Cortex of kidney (tissue), 1 donor: ENCODE measurements at places on chromosomes 5 and 9.

DNA sequence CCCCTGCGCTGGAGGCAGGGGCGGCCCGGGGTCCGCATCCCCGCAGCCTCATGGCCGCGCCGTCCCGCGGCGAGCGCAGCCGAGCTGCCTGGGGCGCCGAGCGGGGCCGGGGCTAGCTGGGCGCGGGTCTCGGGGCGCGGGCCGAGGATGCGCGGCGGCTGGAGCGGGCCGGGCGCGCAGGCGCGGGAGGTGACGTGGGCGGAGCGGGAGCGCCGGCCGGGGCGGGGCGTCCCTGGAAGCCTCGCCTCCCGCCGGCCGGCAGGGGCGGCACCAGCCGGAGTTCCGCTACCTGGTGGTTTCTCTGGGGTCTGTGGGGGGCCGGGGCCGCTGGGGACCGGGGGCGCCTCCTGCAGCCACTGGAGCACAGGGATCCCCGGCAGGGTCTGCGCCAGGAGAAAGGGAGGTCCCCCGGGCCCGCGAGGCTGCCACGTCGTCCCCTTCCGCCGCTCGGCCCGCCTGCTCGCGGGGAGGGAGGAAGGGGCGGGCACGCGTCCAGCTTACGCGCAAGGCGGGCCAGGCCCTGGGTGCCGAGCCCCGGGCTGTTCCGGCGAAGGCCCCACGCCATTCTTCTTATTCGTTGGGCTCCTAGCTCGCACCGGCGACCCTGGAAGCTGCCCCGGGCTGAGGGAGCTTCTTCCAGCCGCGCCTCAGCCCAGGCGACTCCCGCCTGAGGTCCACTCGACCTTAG is at the start of gene LPCAT1:
Gene LPCAT1 (minus strand): TSS at position 168 of the 688 bp plus-strand sequence. CDS start 116 bp downstream, at position 52.
- DNase-seq: no peak

GRCh38 chr5:141934099-141934844 is 10.6 kb downstream of the DELE1 start:
- no peak for DNase-seq

DNA sequence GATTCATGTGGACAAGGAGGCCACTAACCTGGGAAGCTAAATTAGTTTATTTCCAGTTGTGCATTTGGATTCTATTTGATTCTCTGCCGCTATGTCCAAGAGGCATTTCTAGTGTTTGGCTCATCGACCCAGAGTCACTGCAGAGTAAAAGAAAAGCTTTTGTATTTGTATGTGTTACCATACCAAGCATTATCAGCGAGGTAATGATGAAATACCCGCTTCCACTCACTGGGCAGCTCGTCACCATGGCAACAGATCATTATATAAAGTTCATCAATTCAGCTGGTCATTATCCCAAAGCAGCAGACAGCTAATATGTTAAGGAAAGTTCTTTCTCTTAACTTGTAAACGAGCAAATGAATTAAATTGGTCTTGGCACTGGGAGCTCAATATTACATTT is 380.3 kb downstream of the SEMA5A start:
- no peak for DNase-seq

- no peak for DNase-seq
These were observed 13.5 kb downstream of the RGS3 start for GRCh38 chr9:113477058-113477457.

GRCh38 chr9:135326633-135327152 is 152.9 kb upstream of the PPP1R26 start:
- no peak for DNase-seq

DNA sequence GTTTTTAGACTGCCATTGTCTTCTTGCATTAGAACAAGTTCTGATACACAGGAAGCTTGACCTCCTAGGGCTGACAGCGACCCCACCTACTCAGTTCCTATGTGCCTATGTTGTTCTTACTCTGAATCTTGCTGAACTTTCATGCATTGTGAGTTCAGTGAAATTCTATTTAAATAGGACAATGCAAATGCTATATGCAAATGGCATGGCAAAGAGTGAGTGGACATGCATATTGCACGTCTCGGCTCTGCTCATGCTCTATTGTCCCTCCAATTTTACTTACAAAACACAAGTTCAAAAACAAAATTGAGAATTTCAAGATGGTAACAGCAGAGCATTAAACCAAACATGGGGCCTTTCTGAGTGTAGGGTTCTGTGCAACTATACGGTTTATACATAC is 5.3 kb upstream of the DCP2 start:
- no peak for DNase-seq

DNA sequence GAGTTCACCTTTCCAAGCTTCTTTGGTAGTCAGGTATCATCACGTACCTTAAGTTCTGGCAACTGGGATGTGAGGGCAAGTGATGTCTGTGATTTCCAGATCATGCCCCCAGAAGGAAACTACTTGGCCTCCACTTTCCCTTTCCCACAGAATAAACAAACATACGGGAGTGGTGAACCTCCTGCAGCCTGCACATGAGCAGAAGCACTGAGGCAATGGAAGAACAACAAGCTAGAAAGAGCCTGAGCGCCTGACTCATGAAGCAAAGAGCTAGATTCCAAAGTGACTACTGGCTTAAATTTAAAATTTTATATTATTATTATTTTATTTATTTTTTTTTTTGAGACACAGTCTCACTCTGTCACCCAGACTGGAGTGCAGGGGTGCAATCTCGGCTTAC is 35.0 kb downstream of the ARL15 start:
- DNase-seq: no peak

- DNase-seq: no peak
These were observed 10.1 kb upstream of the IGFBPL1 start for GRCh38 chr9:38434365-38434764.

- no peak for DNase-seq
These were observed 218.7 kb downstream of the GLIS3 start for GRCh38 chr9:4080921-4081895.

DNA sequence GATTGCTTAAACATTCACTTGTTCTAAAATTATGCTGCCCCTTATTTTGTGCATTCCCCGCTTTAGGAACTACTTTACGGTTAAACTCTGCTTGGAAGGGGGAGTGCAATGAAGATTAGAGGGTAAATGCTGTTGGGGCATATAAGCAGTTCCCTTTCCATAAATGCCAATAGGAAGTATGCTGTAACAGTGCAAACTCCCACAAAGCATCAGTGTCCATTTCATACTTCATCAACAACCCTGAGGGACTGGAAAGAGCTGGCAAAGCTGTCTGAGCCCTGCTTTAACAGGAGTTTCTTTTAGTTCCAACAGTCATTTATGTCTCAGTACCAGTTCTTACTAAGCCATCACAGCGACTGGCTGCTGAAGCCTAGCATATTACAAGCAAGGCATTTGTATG is 1.8 kb downstream of the ACTL7A start:
- DNase-seq: no peak

GRCh38 chr9:126490214-126490631 is 123.5 kb upstream of the LMX1B start:
- no peak for DNase-seq

GRCh38 chr5:33205079-33205478 is 235.7 kb upstream of the TARS1 start:
- no peak for DNase-seq

DNA sequence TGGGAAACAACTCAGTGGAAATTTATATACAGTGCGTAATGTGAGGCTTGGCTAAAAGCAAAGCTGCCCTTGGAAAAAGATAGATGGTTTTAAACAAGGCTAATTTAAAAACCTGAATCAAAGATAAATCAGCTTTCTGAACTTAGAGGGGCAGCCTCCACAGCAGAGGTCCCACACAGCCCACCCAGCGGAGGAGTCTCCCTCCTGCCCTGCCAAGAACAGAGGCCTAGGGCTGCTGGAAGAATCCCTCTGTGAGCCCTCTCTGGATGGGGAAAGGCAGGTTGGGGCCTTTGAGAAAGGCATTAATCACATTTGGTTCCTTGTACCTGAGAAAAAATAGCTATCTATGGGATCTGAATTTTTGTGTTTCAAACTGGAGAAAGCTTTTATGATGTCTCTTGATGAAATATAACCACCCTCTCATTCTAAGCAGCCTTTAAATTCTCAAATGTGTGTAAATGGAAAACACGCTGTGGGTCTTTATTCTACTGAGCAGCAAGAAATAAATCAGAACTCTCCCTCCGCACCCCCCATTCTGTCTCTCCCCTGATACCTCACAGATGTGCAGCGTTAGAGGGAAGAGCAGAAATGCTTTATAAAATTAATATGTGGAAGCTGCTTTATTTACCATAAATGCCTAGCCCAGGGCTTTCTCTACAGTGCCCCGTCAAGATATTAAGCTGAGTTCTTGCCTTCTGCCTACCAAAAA is 329.2 kb downstream of the EFNA5 start:
- DNase-seq: no peak

- DNase-seq: no peak
These were observed 112.2 kb downstream of the MTX3 start for GRCh38 chr5:79878721-79879336.

GRCh38 chr5:142175461-142176142 is 67.0 kb downstream of the NDFIP1 start:
- DNase-seq: no peak

DNA sequence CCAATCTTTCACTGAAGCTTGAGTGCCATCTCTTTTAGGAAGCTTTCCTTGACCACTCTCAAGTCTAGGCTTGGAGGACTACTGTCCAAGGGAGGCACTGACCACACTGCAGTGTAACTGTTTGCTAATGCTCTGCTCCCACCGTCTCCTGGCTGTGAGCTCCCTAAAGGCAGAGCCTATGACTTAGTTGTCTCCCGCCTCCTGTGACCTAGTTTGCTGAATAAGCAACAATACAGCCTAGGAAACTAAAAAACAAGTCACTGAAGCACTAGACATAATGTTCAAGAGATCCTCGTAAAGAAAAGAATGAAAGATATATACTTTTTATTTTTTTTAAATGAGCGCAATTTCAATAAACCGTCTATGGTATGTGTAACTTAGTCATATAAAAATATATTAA is 31.4 kb downstream of the LIX1 start:
- no peak for DNase-seq

GRCh38 chr9:102456562-102456961 is 538.6 kb upstream of the CYLC2 start:
- no peak for DNase-seq

GRCh38 chr5:170161069-170161468 is 55.4 kb downstream of the FOXI1 start:
- DNase-seq: no peak

GRCh38 chr5:172193872-172194271 is at the start of gene EFCAB9:
Gene EFCAB9 (plus strand): TSS chr5:172194172. CDS start chr5:172194173, 1 bp downstream.
- no peak for DNase-seq

DNA sequence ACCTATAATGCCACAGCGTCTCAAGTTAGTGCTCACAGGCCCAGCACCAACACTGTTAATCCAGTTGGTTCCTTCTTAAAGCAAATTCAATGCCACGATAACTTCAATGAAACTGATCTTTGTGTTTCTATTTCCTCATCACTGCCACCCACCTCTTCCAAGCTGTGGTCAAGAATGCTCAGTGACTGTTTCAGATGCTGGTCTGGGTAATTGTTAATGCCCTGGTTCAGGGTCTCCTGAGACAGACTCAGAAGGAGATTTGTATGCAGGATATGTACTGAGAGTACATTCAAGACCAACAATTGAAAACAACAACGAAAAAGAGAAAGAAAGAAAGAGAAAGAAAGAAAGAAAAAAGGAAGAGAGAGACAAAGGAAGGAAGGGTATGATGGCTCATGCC is 505.3 kb downstream of the TLE4 start:
- DNase-seq: no peak

- no peak for DNase-seq
These were observed 474.5 kb downstream of the ENC1 start for GRCh38 chr5:74166064-74166463.

- DNase-seq: no peak
These were observed 136.3 kb upstream of the BASP1 start for GRCh38 chr5:17081142-17081541.

DNA sequence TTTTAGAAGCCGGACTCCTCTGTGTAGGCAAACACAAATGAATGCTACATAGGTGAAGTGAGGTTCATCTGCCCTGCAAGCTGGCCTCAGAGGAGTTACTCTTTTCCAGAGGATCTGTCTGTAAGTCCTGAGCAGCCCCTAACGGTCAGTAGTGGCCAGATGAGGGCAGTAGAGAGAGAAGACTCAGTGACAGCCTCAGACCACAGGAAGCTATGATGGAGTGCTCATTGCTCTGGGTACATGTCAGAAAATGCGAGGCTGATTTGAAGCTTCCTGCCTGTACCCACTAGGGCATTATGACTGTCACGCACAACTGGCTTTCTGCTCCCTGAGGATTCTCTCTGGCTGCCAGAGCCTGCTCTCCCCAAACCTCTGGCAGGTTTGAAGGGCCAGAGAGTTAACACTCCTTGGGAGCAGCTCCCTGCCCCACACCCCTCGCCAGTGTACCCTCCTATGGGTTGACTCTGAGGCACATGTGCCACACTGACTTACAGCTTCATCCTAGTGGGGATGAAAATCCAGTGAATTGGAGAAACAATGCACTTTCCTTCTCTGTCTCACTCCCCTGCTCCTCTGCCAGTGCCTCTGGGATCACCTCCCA is 141.5 kb downstream of the GABRG2 start:
- DNase-seq: no peak
